ENCODE measurements at places on chromosomes 13 and 19. TPM values are rescaled to one million over a fixed set of nuclear protein-coding genes. Genes with fewer than 3 reads are reported as not detected.
A peak's percentile ranks its signal among the peaks of the same experiment; 100 is the strongest.

DNA sequence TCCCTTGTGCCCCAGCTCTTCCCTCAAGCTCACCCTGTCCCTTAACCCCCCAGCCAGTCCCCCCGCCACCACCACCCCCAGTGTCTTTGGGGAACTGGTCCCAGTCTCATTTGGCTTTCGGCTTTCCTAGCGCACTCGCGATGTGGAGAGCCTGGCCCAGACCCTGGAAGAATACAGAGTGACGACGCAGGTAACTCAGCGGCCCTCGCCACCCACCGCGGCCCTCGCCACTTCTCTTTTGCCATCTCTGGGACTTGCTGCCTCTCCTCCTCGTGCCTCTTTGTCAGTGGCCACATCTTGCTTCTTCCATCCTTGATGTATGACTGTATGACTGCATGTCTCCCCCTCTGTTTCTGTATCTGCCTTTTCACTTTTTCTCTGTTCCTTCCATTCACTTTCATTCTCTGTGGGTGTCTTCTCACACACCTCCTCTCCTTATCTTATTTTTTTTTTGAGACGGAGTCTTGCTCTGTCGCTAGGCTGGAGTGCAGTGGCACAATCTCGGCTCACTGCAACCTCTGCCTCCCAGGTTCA lies 15.7 kb downstream of the PTH2 start:
- no peak overlapping the region for H3K4me3 ChIP-seq
- H3K4me1 ChIP-seq, result peaks cover 6% of the 10 kb centered on the region
- no peak for DNase-seq
- peaks cover 38% of the 10 kb centered on the region for H3K27me3 ChIP-seq
- no peaks in the 10 kb centered on the region for H3K36me3 ChIP-seq

DNA sequence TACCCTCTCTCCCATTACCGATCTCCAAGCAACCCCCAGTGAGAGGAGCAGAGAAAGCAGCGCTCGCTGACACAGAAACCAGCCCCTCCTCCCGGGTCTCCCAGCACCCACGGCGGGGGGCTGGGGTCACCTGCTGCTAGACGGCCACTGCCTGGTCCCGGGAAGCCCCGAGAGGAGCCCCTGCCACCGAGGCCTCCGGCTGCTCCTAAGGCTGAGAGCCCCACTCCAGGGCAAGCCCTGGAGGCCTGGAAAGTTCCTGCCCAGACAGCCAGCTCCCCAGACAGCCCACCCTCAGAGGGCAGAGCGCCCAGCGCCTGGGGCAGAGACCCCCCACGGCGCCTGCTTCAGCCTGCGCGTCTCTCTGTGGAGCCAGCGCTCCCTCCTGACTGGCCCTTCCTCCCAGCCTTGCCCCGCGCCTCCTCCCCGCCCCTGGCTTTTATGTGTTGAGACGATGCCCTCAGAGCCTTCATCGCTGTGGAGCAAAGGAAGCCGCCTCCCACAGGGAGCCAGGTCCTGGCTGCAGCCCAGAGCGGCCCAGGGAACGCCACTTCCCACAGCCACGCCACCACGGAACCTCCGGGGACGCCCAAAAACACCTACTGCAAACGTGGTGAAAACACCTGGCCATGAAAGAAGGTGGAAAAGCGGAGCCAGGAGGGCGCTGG lies 51.1 kb downstream of the MLLT1 start:
- DNase-seq, result no peak
- H3K4me1 ChIP-seq, result peaks cover 16% of the 10 kb centered on the region
- no peaks in the 10 kb centered on the region for H3K27me3 ChIP-seq
- no peak overlapping the region for H3K4me3 ChIP-seq
- peaks cover 39% of the 10 kb centered on the region for H3K36me3 ChIP-seq
- H3K27ac ChIP-seq, result no peak overlapping the region

SYT5 gene
- under 0.01 TPM for total RNA-seq

THOP1 gene
- 57.5 TPM for total RNA-seq

DNA sequence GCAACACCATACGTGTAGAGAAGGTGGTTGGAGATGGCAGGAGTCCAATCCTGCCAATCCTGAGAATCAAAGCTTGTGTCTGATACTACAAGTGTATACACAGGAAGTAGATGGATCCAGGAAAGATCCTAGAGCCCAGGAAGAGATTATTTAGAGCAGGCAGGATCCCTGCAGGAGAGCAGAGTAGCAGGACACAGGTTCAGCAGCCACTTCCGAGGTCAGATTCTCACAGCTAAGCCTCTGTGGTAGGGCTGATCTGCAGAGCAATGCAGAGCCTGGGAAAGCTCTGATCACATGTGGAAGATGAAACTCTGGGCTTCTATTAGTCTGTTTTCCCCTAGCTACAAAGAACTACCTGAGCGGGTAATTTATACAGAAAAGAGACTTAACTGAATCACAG lies 28.5 kb upstream of the ZNF331 start:
- H3K4me1 ChIP-seq, result peaks cover 8% of the 10 kb centered on the region
- no peaks in the 10 kb centered on the region for H3K36me3 ChIP-seq
- H3K27me3 ChIP-seq, result 0 out of 2 replicates have a peak, but pooled peaks cover 3% of the 10 kb centered on the region
- DNase-seq, result no peak
- H3K4me3 ChIP-seq, result no peak overlapping the region
- no peak overlapping the region for H3K27ac ChIP-seq

DNA sequence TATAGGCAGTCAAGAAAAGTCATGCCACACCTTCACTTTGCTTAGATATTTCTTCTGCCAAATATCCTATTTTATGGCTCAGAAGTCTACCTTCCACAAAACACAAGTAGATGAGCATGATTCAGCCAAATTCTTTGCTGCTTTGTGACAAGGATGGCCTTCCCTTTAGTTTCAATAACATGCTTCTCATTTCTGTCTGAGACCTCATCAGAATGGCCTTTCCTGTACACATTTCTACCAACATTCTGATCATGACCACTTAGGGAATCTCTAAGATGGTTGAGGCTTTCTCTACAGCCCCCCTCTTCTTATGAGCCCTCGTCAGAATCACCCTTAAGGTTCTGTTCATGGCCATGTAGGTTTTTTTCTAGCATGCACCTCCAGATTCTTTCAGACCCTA lies 96.2 kb downstream of the COL4A2 start:
- H3K36me3 ChIP-seq, result peaks cover 8% of the 10 kb centered on the region
- peak; percentile 84 for DNase-seq
- peaks cover 49% of the 10 kb centered on the region for H3K4me1 ChIP-seq
- no peaks in the 10 kb centered on the region for H3K27me3 ChIP-seq
- peak overlapping the region; percentile 96 for H3K27ac ChIP-seq

DNA sequence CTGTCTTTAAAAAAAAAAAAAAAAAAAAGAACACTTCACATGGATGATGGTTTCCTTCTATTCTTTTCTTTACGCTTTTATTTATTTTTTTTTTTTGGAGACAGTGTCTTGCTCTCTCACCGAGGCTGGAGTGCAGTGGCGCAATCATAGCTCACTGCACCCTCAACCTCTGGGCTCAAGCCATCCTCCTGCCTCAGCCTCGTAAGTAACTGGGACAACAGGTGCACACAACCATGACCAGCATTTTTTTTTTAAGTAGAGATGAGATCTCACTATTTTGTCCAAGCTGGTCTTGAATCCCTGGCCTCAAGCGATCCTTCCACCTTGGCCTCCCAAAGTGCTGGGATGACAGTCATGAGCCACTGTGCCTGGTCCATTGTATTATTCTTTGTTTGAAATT lies 24.3 kb downstream of the ANKRD27 start:
- DNase-seq, result no peak
- no peak overlapping the region for H3K4me3 ChIP-seq
- peaks cover 24% of the 10 kb centered on the region for H3K36me3 ChIP-seq
- H3K27me3 ChIP-seq, result no peaks in the 10 kb centered on the region

MCEMP1 gene
- not detected for total RNA-seq

LIPE gene
- 1.1 TPM for total RNA-seq

KLF2 gene
- 3.3 TPM for total RNA-seq

MEIOSIN gene
- not detected for total RNA-seq

- no peaks in the 10 kb centered on the region for H3K36me3 ChIP-seq
- no peak overlapping the region for H3K4me3 ChIP-seq
- no peaks in the 10 kb centered on the region for H3K4me1 ChIP-seq
Observed at GRCh38 chr13:105929505-105929904, 606.0 kb downstream of the EFNB2 start.

GRCh38 chr13:84126671-84127171 lies 244.4 kb upstream of the SLITRK1 start:
- no peaks in the 10 kb centered on the region for H3K27me3 ChIP-seq
- no peaks in the 10 kb centered on the region for H3K36me3 ChIP-seq
- H3K27ac ChIP-seq, result no peak overlapping the region

DNA sequence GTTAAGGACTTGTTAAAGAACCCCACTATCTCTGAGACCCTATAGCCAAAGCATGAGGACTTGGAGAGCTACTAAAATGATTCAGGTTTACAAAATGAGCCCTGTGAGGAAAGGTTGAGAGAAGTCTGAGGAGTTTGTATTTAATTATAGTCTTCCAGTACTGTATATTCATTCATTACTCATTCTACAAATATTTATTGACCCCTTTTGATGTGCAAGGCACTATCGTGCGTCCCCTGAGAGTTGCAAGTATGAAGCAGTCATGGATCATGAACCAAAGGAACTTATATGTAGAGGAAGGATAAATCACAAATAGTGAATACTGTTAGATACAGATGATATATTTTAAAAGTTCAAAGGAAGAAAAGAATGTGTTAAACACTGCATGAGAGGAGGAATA lies 84.4 kb downstream of the DNAJC15 start:
- DNase-seq, result peak; percentile 54
- no peak overlapping the region for H3K4me3 ChIP-seq
- H3K36me3 ChIP-seq, result no peaks in the 10 kb centered on the region
- peaks cover 3% of the 10 kb centered on the region for H3K4me1 ChIP-seq
- H3K27me3 ChIP-seq, result no peaks in the 10 kb centered on the region

ADGRE2 gene
- total RNA-seq, result not detected

- H3K27ac ChIP-seq, result no peak overlapping the region
- no peak overlapping the region for H3K4me3 ChIP-seq
- peak; percentile 59 for DNase-seq
- H3K36me3 ChIP-seq, result no peaks in the 10 kb centered on the region
- H3K4me1 ChIP-seq, result no peaks in the 10 kb centered on the region
Observed at GRCh38 chr13:27533155-27533643, 82.8 kb upstream of the MTIF3 start.

ERICH4 gene
- total RNA-seq, result not detected

- no peaks in the 10 kb centered on the region for H3K36me3 ChIP-seq
- H3K4me1 ChIP-seq, result no peaks in the 10 kb centered on the region
- no peak overlapping the region for H3K27ac ChIP-seq
- peaks cover 4% of the 10 kb centered on the region for H3K27me3 ChIP-seq
- no peak for DNase-seq
- H3K4me3 ChIP-seq, result no peak overlapping the region
Observed at GRCh38 chr13:35992964-35993363, 138.2 kb downstream of the DCLK1 start.

DNA sequence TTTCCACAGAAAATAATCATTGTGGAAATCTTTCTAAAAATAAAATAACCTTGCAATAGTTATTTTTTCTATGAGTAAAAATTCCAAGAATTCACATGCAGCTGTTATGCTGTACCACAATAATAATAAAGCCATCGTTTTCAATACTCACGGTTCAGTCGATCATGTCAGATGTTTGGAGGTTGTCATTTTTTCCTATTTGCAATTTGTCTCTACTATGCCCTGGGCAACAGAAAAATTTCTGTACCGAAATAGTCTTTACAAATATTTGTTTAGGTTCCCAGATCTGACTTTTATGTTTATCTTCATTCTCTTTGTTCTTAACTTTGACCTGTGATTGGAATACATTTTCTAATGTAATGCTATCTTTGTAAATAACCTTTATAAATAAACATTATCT lies 79.7 kb downstream of the ESD start:
- no peak for DNase-seq
- H3K27ac ChIP-seq, result no peak overlapping the region
- H3K27me3 ChIP-seq, result no peaks in the 10 kb centered on the region
- H3K4me3 ChIP-seq, result no peak overlapping the region

DNA sequence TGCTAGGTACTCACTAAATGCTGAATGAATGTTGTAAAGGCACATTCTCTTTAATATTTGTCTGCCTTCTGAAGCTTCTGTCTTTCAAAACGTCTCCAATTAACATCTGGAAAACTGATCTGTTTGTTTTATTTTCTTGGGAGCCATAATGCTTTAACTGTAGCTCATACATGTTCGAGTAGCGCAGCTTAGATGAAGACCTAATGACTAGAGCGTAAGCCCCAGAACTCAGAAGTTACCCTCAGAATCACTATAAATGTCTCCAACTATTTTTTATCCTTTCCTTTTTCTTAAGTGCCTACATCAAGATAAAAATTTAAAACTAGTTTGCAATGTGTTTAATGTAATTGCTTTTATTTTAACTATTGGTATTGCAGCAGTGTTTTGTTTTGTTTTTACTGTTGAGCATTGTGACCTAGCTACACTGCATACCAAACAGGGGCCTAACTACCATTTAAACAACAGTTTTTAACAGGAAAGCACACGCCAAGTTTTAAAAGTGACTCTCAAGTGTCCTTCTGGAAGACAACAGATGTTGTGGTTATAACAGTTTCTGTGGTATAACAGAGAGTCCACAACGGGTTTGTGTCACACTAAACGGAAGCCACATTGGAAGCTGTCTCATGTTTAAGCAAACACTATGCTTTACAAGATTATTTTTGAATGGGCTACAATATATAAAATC lies 42.0 kb downstream of the MRPL57 start:
- H3K36me3 ChIP-seq, result no peaks in the 10 kb centered on the region
- no peak overlapping the region for H3K4me3 ChIP-seq
- peaks cover 2% of the 10 kb centered on the region for H3K27me3 ChIP-seq
- H3K27ac ChIP-seq, result no peak overlapping the region
- H3K4me1 ChIP-seq, result no peaks in the 10 kb centered on the region

GRCh38 chr19:39046037-39046821 lies 13.9 kb upstream of the FBXO27 start:
- no peak overlapping the region for H3K27ac ChIP-seq
- H3K4me3 ChIP-seq, result no peak overlapping the region
- H3K4me1 ChIP-seq, result no peaks in the 10 kb centered on the region

OVOL3 gene
- not detected for total RNA-seq

DNA sequence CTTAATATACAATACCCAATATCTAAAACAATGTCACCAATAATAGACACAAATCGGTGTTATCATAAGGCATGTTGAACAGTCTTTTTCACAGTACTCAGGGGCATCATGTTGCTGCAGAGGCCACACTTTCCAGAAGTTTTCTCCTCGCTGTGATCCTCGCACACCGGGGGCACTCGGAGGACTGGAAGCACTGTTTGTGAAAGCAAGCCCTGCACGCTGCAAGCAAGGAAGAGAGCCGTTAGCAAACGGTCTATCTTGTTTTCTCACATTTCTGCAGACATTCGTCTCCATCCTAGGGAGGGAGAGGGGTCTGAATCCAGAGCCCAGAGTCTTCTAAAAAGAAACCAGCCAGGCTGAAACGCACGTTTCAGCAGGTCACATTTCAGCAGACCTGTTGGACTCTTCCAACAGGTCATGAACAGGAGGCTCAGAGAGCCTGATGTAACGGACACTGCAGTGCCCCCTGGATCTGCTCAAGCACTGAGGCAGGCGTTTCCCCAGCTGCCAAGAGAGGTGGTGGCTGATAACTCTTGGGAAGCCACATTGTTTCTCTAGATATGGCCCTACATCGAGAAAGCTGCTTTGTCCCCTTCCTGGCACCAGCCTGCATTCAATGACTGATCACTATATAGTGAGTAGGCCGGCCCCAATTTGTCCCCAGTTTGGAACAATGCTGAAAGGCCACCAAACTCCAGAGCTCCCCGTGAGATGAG lies 43.6 kb downstream of the RUBCNL start:
- H3K4me1 ChIP-seq, result no peaks in the 10 kb centered on the region
- no peak overlapping the region for H3K4me3 ChIP-seq
- no peak overlapping the region for H3K27ac ChIP-seq
- no peak for DNase-seq
- peaks cover 12% of the 10 kb centered on the region for H3K27me3 ChIP-seq

GRCh38 chr19:4583961-4584669 lies 24.6 kb upstream of the SEMA6B start:
- no peak overlapping the region for H3K27ac ChIP-seq
- peaks cover 60% of the 10 kb centered on the region for H3K27me3 ChIP-seq
- peaks cover 3% of the 10 kb centered on the region for H3K4me1 ChIP-seq
- peak overlapping the region; percentile 33 for H3K4me3 ChIP-seq
- no peak for DNase-seq
